GM04504 (cell line): ENCODE measurements at places on chromosomes 13 and 19.

DNA sequence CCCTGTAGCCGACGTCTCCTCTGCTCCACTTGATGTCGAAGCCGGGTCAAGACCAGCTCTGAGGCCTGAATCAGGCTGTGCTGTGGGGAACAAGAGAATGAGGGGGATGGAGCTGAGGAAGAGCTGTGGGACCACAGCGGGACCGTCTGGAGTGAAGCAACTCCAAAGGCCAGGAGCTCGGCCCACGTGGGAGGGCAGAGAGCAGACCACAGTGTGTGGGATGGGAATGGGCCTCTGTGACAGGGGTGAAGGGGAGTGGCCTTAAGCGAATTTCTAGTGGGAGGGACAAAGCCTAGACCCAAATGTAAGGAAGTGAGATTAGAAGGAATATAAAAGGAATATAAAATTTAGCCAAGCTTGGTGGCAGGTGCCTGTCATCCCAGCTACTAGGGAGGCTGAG is 3.8 kb upstream of the SLC8A2 start:
- no peak for DNase-seq

DNA sequence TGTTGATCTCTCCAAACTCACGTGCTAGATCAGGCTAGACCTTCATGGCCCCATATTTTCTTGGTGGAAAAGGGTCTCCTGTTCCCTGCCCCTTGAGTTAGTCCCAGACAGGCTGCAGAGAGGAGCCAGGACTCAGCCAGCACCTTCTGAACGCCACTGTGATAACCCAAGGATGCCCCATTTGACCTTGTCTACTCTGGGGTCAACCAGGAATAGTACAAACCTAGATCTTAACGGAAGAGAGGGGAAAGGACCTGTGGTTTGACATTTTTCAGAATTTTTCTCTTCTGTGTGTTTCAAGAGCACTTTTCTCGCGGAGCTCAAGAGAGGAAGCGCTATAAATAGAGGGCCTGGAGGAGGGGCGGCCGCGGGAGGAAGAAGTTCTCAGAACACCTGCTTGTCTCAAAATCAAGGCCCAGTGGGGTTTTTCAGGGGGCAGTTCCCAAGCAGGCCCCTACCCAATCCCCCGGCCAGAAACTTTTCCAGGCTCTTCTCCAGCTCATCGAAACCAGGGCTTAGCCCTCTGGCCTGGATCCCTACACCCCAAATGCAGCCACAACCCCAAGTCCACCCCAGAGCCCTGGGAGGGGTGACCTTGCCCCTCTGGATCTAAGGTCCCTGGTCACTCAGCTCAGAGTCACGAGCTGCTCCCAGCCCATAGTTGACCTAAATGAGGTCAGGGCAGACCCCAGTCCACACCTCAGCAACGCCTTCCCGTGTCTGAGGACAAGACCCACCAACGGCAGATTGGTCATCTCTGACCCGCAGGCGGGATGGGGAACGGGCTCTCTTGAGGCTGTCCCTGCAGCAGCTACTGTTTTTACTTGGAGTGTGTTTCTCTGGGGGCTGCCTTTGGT is 75.6 kb upstream of the TM9SF2 start:
- no peak for DNase-seq

GRCh38 chr19:35609851-35610353 is 2.6 kb upstream of the HAUS5 start:
- no peak for DNase-seq

GRCh38 chr19:12777217-12778016 is 2.1 kb upstream of the HOOK2 start:
- DNase-seq, result no peak

DNA sequence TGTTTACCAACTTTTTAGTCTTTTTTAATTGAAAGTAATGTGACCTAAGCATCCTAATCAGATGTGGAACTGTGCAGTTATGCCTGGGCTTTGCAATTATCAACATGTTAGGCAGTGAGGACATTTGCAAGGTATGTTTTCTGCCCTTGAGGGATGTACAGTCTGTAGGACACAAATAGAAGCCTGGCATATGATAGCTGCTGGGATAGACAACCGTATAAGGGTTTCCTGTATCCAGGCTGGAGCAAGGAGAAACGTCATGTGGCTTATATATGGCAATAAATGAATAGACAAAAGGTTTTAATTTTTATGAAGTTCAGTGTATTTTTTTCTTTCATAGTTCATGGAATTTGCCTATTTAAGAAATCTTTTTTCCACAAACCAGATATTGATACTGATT is 2.0 kb upstream of the VPS36 start:
- no peak for DNase-seq

DNA sequence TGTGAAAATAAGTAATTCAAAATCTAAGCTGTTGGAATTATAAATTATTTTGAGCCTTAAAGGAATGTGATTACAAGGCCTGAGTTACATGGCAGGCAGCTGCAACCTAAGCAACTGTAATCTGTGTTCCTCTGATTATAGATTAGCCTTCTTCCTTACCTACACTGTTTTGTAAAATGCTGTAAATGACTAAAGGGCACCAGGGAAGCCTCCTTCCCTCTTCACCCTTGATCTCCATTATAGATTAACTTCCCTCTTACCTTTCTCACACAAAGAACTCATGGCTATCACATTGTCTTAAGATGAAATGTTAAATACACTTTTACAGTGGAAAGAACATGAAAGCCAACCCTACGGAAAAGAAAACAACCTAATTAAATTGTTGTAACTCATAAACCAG is 423.7 kb upstream of the KLF12 start:
- DNase-seq, result no peak

GRCh38 chr13:28129911-28130693 is 8.2 kb upstream of the PAN3 start:
- DNase-seq, result no peak

- peak; percentile 12 for DNase-seq
Observed at GRCh38 chr19:21202865-21203494, 61.1 kb downstream of the ZNF431 start.

DNA sequence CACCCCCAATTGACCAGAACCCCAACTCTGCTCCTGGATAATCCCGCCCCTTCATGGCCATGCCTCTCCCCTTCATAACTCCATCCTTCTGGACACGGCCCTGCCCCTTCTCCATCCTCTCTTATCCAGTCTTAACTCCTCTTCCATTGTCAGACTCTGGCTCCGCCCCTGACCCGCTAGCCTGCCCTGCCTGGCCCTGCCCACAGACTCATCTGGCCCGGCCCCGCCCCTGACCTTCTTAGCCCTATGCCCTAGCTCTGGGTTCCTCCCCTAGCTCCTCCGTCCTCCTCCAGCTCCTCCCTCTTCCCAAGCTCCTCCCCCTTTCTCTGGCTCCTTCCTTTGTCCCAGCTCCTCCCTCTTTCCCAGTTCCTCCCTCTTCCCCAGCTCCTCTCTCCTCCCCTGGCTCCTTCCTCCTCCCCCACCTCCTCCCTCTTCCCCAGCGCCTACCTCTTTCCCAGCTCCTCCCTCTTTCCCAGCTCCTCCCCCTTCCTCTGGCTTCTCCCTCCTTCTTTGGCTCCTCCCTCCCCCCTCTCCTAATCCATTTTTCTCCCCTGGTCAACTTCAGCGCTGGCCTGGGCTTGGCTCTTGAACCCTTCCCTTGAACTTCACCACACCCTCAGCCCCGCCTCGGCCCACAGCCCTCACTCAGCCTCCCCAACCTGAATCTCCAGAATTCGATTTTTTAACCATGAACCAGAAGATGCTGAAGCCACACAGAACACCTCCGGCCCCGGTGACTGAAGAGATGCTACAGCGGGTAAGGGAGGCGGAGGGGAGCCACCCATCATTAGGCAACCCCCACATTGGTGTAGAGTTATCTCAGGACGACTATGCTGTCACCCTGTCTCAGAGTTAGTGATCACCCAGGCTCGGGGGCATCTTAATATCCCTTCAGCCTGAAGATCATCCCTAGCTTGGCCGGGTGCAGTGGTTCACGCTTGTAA is 9.2 kb upstream of the ZNF358 start:
- DNase-seq, result peak; percentile 36

DNA sequence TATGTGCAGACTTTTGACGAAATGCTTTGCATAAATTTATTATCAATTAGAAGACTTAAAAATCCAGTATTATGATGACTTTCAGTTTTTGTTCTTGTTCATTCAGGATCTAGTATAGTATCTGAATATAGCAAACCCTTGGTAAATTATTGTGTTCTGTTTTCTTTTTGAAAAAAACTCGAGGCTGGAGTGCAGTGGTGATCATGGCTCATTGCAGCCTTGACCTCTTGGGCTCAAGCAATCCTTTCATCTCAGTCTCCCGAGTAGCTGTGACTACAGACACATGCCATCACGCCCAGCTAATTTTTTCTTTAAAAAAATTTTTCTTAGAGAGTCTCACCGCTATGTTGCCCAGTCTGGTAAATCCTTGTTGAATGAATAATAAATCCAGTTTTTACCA is 4.6 kb downstream of the FARP1 start:
- no peak for DNase-seq

DNA sequence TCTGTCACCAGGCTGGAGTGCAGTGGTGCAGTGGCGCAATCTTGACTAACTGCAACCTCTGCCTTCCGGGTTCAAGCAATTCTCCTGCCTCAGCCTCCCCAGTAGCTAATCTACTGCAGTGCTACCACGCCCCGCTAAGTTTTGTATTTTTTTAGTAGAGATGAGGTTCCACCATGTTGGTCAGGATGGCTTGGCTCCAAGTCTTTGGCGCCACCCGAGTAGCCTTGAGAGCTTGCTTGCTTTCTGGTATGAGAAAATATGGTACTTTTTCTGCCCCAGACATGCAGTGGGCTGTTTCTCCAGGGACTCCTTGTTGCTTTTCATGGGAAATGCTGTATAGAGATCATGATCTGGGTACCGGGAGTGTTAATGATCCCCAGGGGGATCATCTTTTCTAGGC is 34.5 kb upstream of the GTF3A start:
- DNase-seq, result no peak

DNA sequence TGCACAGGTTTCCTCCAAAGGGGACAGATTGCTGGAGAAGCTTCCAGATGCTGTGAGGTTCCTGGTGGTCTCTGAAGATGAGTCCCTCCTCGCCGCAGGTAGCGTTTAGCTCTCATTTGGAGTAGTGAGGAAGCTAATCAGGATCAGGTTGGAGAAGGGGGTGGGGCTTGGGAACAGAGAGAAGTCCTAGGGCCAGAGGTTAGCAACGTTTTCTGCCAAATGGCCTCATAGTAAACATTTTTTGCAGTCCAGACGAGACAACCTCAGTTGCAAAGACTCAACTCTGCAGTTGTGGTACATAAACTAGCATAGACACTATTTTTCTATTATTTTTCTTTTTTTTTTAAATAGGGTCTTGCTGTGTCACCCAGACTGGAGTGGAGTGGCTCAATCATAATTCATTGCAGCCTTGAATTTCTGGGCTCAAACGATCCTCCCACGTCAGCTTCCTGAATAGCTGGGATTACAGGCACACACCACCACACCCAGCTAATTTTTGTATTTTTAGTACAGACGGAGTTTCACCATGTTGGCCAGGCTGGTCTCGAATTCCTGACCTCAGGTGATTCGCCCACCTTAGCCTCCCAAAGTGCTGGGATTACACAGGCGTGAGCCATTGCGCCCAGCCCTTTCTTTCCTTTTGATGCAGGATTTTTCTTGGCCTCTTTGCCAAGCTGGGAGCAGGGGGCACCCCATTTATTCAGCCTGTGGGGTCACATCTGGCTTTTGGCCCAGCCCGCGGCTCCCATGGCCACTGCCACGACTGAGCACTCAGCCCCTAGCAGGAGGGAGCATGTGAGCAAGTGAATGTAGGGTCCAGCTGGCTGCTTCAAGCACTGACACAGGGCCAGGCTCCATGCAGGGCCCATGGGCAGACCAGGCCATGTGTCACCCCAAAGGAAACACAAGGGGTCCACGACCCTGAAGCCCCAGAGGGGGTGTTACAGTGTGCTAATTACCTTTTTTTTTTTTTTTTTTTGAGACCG is 34.4 kb upstream of the SIN3B start:
- DNase-seq, result no peak

GRCh38 chr13:35675651-35676050 is 199.2 kb upstream of the MAB21L1 start:
- no peak for DNase-seq

DNA sequence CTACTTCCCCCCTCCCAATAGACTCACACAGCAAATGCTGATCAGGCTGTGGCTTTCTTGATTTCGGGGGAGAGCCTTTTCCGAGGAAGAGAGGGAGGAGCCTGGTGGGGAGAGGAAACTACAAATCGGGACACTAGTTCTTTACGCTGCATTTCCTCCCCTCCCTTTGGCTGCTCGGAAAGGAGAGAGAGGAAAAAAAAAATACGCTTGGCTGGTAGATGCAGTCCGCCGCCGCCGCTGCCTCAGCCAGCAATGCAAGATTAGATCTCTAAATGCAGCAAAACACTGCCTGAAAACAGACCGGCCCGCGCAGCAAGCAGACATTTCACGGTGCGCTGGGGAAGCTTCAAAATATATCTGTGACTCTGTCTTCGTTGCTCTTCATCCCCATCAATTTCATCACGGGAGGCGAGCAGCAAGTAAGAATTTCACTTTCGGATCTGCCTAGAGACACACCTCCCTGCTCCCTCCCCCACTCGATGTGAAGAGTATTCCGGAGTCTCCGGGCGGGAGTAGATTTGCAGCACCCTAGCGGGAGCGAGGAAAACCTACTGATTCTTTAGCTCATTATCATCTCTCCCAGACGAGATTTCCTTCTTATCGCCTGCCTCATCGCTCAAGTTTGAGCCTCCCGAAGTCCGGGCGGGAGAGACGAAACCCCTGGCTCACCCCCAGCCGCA is at the start of gene PCDH17:
PCDH17 (plus strand) TSS at position 149 of the 680 bp plus-strand sequence. CDS start 803 bp downstream, outside the sequence.
- no peak for DNase-seq

DNA sequence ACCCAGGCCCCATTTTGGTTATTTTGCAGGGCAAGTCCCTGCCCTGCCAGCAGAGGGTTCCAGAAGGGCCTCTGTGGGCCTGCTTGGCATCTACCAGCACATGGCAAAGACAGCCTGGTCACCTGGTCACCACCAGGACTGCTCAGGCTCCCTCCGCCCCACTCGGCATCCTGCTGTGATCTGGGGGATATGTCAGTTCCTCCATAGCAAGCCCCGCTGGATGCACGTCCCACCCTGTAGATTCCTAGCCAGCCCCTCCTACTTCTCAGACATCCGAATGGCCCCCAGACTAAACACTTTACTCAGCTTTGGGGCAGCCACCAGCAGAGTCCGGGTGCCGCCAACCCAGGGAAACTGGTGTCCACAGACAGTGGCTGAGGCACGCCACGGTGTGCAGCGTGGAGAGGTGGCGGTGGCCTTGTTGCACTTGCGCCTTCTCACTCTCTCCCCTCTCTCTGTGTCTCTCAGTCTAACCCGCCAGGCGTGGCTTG is 31.8 kb upstream of the USE1 start:
- DNase-seq, result no peak

DNA sequence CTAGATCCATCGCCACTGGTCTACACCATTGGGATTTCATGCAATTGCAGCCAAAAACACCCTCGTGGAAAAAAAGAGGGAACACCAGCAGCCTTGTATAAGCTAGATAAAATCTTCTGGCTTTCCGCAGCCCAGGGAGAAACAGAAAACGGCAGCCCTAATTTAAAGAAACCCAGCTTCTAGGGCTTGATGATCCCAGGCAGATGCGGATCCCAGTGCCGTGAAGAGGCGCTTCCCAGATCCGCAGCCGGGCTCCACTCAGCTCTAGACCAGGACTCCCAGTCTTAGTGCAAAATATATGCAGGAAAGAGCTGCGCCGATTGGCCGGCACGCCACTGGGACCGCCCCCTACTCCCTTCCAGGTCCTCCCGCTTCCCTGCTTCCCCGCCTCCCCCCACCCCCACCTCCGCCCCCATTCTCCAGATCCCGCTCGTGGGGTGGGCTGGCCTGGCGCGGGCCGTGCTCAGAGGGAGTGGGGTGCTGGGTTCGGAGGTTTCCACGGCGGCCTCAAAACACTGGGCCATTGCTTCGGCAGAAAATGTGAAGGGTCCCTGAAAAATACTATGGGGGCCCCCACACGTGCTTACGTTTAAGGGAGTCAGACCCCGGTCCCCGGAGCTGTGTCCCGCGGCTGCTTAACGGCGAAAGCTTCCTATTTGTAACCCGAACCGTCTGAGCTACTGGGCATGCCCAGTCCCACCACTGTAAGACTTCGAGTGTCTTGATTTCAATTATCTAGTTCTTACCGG is 63.1 kb downstream of the SERP2 start:
- peak; percentile 76 for DNase-seq
